Activated CD4-positive, alpha-beta T cell treated with anti-CD3 and anti-CD28 coated beads, Interleukin-2, amount 50 U/mL, for 4 hours (primary cell): ENCODE measurements at places on chromosomes 6 and 20.

DNA sequence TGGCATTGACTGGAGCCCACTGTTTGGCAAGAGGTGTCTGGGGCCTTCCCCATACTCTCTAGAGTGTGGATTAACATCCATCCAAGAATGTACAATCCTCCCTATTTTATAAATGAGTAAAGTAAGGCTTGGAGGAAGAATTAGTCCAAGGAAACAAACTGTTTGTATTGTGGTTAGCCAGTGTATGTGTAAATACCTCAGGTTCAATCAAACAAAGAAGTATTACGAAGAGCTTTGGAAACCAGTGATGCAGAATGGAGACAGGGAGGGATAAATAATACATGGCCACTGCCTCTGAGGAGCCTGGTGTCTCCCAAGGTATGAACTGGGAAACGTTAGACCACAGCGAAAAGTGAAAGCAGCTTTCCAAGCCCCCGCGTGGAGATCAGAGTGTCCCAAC lies 226.6 kb upstream of the RIN2 start:
- DNase-seq: no peak

GRCh38 chr6:73180763-73181619 lies 44.3 kb downstream of the KHDC1L start:
- DNase-seq: no peak

DNA sequence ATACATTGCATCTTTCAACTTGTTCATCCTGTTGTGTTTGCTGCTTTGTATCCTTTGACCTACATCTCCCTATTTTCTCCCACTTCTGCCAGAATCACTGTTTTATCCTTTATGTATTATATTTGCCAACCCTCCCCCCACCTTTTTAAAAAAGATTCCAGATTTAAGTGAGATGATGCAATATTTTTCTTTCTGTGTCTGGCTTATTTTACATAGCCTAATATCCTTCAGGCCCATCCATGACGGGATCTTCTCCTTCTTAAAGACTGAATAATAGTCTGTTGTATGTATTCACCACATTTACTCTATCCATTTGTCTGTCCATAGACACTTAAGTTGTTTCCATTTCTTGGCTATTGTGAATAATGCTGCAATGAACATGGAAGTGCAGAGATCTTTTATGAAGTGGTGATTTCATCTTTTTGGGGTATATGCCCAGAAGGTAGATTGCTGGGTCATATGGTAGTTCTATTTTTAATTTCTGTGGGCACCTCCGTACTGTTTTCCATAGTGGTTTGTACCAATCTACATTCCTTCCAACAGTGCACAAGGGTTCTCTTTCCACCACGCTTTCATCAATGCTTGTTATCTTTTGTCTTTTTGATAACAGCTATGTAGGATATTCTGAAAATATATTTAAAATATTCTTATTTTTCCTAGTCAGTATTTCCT lies 181.0 kb downstream of the CDKAL1 start:
- no peak for DNase-seq

- no peak for DNase-seq
These were observed 165.1 kb upstream of the SLC24A3 start for GRCh38 chr20:19047040-19047950.

- DNase-seq: no peak
These were observed 9.5 kb downstream of the FOXC1 start for GRCh38 chr6:1619098-1619672.

- no peak for DNase-seq
These were observed 507.9 kb downstream of the EYS start for GRCh38 chr6:65199121-65199520.
